ENCODE measurements at places on chromosomes 7 and 10.

DNA sequence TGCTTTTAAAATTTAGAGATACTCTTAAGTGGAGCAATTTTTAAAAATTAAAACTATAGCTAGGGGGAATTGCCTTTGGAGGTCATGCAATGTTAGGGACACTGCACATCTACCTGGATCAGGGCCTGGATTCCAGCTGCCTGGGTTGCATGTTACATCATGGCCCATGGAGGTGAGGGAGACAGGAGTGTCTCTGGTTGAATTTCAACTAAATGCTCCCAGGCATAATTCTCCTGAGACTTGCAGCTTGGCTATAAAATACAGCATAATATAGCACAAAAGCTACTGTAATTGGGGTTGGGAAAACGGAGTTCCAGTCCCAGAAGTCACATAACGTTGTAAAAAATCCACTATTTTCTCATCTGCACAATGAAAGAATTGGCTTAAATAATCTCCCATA lies 782.5 kb downstream of the LRMDA start:
- DNase-seq = no peak

DNA sequence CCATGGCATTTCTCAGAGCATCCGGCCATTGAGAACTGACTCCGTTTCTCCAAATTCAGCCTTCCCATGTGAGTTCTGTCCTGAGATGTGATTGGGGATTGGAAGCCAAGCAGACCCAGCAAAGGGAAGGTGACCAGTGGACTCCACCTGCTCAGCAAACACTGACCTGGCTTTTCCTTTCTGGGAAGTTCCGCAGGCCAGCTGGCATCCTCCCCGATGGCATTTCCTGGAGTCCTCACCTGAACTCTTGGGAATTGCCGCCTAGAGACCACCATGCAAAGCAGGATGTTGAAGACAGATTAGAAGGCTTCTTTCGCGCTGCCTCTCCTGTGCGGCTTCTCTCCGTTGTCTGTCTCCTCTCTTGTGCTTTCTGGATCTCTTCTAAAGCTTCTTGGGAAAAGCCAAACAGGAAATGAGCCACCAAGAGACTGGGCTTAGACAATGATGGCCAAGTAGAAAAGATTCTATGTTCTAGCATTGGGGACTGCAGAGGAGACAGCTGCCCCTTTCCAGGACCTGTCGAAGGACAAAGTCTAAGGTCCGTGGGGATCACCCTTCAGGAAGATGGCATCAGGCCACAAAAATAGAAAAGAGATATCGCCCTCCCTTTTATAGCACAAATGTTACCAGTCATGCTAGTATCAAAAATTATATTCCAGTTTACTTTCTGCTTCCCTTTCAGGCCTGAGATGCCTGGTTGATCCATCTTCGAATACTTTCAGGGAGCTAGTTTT lies 103.7 kb upstream of the INSYN2A start:
- DNase-seq = no peak

DNA sequence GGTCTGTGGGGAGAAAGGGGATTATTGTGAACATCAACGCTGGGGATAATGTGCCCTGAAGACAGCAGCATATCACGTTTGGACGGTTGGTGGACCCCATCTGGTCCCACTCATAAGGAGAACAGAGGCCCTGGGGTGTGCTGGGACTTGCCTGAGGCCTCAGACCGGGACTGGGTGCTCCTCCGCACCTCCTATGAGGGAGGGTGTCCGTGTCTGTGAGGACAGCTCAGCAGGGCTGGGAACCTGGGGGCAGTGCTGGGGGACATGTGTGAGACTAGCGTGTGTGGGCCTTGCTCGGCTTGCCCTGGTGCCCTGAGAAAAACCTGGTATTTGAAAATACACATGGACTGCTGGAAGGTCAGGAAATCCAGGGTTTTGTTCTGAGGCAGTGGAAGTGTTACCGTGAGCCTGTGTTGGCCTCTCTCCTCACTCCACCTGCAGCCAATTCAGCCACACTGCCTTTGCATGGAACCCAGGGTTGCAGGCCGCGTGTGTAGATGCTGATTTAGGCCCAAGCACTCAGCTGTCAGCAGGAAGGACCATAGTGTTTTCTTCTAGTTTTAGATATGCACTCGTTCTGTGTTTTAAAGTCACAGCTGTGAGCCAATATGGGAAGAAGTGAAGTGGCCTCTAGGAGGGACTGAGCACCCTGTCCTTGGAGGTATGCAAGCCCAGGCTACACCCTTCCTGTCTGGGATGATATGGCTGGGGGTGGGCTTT lies 13.4 kb upstream of the SH2D4B start:
- DNase-seq = no peak

GRCh38 chr7:100430493-100431285 lies 1.1 kb downstream of the MEPCE start:
- DNase-seq = peak; percentile 44

DNA sequence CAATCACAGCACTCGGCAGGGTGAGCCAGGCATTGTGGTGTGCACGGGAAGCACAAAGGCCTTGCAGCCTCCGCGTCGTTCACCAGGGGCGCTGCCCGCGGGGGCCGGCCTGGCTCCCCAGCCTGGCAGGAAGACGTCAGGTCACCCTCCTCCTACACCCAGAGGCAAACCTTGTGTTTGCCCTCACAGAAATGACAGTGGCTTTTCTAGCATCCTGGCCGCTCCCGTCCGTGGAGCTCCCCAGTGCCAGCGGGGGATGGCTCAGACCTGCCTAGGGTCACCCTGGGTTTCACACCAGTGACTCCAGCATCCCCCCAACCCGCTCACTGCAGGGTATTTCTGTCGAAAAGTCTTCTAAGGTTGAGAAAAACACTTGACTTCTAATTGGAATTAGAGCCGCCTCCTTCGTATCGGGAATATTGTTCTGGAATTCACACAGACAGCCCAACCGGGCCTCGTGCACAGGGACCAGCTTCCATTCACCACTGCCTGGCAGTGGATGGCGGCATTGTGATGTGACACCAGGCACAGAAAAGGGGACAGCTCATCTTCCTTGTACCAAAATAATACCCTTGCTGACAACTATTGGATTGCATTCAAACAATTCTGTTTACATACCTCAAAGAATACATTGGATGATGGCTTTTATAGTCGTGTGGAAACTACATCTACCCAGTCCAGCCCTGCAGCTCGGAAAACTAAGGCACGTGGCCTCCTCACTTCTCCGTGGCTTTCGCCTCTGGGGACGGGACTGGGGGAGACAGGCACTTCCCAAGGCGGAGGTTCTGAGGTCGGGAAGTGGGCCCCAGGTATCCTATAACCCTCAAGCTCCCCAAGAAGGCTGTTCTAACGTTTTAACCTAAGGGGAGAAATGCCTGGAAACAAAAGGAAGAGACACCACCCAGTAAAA lies 109.0 kb downstream of the EBF3 start:
- no peak for DNase-seq

DNA sequence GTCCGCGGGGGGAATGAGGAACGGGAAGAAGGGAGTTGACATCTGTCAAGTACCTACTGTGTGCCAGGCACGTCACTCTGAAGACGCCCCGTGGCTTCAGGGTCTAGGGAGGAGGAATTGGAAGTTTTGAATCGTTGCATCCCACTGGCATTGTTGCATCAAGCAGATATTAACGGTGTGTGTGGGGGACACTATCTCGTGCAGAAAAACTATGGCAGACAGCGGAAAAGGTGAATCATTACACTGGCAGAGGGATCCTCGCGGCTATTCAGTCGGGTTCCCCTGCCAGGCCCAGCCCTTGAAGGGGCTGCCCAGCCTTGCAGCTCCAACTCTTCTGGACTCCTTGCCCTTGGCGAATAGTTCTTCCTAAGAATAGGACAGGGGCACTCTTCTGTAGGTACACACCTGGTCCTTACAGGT lies 1.0 kb upstream of the KIAA1549 start:
- DNase-seq = peak; percentile 11

DNA sequence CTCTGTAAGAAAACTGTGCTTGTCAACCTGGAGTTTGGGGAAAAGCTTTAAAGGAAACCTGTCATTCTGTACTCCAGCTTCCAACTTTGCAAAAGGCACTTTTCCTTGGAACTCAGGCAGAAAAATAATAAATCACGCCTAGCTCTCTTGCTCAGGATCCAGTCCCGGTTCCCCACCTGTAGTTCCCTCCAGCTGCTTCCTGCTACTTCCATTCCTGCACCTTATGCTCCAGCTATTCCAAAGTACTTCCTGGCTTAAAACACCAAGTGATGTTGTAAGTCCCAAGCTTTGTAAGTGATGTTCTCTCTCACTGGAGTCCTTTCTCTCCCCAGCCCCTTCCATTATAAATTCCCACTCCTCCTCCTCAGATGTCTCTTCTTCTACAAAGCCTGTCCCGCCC lies 98.6 kb downstream of the GRM8 start:
- DNase-seq = no peak

Measured in adipocyte (in vitro differentiated cells).